ENCODE measurements at places on chromosomes 6 and 20. TPM values are rescaled to one million over a fixed set of nuclear protein-coding genes. Genes with fewer than 3 reads are reported as not detected.

Gene WFDC5
- total RNA-seq, result not detected

Gene SDHAF4
- total RNA-seq, result 7.5 TPM

Gene LTB
- total RNA-seq, result 2.2 TPM

Gene NQO2
- 23.2 TPM for total RNA-seq

Gene DEFB110
- not detected for total RNA-seq

Gene SAYSD1
- total RNA-seq, result 16.0 TPM

Gene OTOR
- total RNA-seq, result not detected

Gene NR2E1
- not detected for total RNA-seq

Gene MYLIP
- 40.3 TPM for total RNA-seq

GRCh38 chr20:36317675-36318074 lies 11.5 kb downstream of the DLGAP4 start:
- no peak for DNase-seq

GRCh38 chr20:4959592-4959991 lies 41.7 kb downstream of the SLC23A2 start:
- DNase-seq, result no peak

DNA sequence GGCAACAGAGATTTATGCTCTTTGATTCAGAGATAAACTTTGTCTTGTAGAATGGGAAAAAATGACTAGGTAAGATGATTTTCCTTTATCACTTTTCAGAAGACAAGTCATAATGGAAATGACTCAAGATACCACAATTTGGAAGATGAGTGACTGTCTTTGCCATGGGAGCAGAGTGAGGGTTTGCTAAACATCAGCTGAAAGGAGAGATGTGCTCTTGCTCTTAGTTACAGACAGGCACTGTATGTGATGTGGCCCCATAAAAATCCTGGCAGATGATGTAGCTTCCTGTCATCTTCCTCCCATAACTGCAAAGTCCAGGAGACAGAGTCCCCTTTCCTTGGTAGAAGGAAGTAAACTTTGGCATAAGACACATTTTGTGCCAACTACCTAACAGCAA lies 47.6 kb downstream of the BACH2 start:
- no peak for DNase-seq

- no peak for DNase-seq
Observed at GRCh38 chr20:4104842-4105241, 89.5 kb upstream of the RNF24 start.

GRCh38 chr6:30075790-30076732 lies 492 bp upstream of the RNF39 start:
- DNase-seq, result peak; percentile 61

DNA sequence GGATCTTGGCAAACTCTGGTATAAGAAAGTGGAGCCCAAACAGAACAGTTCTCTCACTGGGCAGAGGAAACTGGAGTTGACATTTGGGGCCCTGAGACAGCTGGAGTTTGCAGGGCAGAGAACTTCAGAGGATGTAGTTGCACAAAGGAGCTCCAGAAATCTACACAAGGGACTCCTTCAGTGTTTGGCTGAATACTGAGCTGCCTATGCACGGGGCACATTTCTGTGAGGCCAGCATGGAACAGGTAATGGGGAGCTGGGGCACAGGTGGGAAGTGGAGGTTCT lies 169.3 kb downstream of the ANKRD60 start:
- DNase-seq, result no peak

DNA sequence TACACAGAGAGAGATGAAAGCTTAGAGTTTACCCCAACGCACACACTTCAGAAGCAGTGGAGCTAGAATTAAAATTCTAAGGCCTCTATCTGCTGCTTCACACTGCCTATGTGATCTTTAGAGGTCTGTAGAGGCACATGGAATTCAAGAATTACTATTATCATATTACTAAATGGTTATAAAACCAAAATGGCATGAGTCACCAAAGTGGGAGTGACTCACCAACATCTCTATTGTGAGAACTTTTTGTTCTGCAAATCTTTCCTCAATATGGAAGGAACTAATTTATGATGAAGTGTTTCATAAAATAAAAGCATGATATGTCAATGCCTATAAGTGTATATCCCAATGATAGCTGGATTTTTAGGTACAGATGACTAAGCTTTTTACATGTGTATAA lies 28.5 kb upstream of the TMEM244 start:
- DNase-seq, result no peak

DNA sequence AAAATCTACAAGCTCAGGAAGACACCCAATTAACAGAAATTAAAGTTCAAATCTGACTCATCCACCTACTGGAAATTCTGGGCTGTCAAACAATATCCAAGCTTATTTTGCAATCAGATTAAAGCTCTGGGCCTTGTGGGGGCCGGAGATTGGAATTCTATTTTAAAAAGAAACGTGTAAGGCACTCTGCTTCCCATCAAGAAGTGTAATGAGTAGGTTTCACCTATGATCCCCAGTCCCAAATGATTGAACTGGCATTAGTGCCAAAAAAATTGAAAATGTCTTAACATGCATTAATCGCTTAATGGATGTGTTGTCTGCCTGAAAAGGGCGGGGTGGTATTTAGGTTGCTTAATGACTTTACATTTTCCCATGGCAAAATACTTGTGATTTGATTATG lies 542.4 kb upstream of the BTBD3 start:
- no peak for DNase-seq

DNA sequence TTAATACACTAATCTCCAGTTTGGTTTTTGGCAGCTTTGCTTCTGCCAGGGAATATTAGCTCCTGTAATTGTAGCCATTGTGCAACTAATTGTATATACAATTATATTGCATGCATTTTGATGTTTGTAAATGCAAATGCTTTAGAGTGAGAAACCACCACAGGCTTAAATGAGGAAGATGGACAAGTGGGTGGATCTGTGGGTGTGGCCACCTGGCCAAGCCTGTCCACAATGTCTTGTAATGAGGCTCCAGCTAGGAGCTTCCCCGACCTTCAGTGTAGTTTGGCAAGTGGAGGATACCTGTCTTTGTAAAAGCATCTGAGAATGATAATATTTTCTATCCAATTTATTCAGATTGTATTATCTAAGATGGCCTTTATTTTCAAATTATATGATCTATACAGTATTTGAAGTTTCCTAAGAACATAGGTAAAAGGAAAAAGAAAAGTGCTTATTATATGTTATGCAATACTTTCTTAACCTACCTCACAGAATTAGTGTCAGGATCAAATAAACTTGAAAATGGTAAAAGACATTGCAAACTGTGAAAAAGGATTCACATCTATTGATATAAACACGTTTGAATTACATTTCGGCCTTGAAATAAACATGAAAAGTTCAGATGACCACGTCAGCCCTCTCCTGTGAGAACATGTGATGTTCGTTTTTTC lies 49.3 kb upstream of the ARID1B start:
- DNase-seq, result no peak

GRCh38 chr6:13135152-13135551 lies 193.2 kb downstream of the TBC1D7 start:
- no peak for DNase-seq

DNA sequence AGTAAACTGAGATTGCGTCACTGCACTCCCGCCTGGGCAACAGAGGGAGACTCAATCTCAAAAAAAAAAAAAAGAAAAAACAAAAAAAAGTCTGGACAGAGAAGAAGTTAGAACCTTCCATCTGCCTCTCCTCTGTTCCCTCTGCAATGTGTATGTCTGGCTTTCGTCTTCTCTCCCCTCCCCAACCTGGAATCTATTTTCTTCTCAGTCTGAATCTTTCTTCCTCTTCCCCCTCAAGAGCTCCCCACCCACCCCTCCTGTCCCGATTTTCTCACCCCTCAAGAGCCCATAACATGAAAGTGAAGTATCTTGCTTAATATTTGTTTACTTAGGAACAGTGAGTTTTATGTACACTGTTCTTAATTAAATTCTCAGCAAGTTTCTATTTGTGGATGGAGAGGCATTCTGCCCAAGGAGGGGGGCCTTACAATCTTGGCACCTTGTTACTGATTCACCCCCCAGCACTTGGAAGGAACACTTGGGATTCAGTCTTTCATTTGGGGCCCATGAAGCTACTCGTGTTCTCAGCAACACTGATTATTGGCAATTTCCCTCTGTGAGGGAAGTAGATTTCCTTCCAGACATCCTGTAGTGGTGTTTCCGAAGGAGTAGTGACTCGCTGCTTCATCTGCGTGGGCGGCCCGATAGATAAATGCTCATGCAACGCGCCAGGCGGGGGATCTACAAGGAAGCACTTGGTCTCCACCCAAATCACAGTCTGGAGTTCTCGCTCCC lies 69.3 kb upstream of the SRSF6 start:
- DNase-seq, result no peak

- no peak for DNase-seq
Observed at GRCh38 chr20:7903429-7903828, 36.8 kb downstream of the HAO1 start.

- no peak for DNase-seq
Observed at GRCh38 chr20:63042448-63043071, 35.8 kb upstream of the BHLHE23 start.

DNA sequence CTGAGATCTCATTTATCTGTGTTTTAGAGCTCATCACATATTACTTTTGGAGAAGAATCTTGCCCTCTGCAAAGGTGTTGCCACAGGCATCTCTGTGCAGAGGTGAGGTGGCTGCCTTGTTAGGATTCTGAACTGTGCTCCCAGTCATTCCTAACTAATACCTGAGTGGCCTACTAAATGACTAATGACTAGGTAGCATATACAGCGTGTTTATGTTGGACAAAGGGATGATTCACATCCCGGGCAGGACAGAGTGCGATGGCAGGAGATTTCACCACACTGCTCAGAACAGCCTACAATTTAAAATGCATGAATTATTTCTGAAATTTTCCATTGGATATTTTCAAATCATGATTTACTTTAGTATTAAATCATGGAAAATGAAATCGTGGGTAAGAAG lies 23.1 kb upstream of the CGA start:
- DNase-seq, result no peak

DNA sequence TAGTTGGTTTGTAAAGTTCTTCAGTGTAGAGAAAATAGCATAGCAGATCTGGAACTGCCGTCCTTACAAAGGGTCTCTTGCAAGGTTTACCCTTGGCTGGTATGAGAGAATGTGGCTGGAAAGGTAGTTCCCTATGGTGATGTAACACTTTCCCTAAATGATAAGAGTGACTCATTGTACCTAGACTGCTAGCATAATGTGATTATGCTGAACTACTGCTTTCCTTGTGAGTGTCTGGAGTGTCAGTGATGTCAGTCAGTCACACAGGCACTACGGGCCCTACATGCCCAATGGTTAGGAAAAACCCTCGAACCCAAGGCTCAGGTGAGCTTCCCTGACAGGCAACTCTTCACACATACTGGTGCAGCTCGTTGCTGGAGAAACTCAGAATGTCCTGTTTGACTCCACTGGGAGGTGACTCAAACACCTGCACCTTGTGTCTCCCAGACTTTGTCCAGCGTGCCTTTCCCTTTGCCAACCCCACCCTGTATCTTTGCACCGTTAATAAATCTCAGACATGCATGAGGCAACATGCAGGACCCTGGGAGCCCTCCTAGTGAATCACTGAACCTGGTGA lies 28.4 kb upstream of the LY86 start:
- DNase-seq, result no peak

All from mucosa of descending colon (tissue), 3 donors.